ENCODE measurements at places on chromosomes 3 and 15.

DNA sequence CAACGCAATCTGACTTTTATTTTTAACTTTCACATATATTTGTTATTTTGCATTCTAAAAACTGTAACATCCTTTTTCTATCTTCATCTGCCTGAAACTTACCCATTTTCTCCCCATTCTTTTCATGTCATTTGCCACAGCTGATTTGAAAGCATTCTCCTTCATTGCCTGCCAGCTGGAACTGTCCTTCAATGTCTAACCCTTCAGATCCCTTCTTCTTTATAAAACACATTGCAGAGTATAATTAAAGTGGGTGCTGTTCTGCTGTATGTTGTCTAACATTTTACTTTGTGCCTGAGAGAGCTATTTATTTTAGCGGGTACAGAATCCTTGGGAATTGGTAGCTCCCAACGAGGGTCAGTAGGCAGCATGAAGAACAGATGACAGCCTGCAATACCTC, 827.4 kb downstream of the IGSF11 start:
- DNase-seq, result no peak

DNA sequence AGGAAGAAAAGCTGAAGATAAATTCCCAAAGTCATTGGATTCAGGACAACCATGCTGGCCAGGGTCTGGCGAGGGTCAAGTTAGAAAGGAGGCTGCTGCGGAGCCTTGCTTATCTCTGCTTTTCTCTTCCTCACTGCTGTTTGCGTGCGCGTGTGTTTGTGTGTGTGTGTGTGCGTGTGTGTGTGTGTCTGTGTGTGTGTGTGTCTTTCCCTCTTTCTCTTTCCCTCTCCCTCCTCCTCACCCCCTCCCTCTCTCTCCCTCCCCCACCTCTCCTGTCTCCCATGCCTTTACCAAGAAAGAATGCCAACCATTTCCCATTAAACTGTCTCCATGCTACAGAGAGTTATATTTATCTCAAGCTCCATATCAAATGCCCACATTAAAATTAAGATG, at the start of gene COLQ:
TSS of gene COLQ (minus strand) at position 134 of the 393 bp plus-strand sequence. CDS start at position 53, 81 bp downstream.
- DNase-seq, result no peak

DNA sequence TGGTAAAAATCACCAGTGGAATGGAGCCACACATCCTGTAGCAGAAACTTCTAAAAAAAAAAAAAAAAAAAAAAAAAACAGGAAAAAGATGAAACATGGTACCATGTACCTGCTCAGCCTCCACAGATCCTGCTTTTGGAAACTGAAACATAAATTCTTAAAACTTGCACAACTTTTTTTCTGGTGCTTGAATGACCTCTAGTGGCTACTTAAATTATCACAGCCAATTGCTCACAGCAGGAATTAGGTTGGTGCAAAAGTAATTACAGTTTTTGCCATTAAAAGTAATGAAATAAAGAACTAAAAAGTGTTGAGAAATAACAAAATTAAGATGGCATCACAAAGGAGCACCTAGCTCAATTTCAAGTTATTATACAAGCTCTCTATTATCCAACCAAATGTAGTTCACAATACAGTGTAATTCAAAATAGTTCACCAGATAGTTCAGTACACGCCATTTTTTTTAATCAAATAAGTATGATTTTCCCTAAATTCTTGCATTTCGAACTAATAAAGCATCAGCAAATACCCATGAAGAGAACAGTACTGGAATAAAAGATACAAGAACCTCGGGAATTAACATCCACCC, 80.6 kb downstream of the ULK4 start:
- no peak for DNase-seq

- no peak for DNase-seq
Observed at GRCh38 chr15:64842096-64842939, 603 bp downstream of the PLEKHO2 start.

GRCh38 chr15:38883987-38884386, 319.4 kb upstream of the RASGRP1 start:
- DNase-seq, result no peak

All from SHP77 treated with DMSO at 0.1 percent for 48 hours (cell line).